ENCODE measurements at places on chromosomes 3 and 15.

- DNase-seq: no peak
Observed at GRCh38 chr3:108021533-108021932, 69.3 kb downstream of the CD47 start.

GRCh38 chr15:91422797-91423196, 322.7 kb downstream of the SV2B start:
- DNase-seq: no peak

GRCh38 chr3:129564981-129565644, 22.1 kb downstream of the H1-8 start:
- no peak for DNase-seq

DNA sequence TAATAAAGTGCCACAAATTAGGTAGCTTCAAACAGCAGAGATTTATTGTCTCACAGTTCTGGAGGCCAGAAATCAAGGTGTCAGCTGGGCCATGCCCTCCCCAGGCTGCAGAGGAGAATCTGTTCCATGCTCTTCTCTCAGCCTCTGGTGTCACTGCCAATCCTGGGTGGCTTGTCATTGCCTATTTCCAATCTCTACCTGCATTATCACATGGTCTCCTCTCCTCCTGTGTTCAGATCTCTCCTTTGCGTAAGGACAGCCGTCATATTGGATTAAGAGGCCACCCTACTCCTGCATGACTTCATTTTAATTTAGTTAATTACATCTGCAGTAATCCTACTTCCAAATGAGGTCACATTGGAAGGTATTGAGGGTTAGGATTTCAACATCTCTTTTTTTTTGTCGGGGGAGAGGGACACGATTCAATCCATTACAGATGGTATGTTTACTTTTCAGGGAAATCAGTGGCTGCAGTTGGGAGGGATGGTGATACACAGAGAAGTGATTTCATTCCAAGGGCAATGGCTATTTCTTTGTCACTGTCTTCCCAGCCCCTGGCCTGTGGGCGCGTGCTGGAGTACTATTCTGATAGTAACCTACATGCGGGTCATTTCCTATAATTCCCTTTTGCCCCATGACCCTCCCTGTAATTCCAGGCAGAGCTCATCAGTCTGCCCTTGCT, 169.4 kb downstream of the MINAR1 start:
- DNase-seq: no peak

DNA sequence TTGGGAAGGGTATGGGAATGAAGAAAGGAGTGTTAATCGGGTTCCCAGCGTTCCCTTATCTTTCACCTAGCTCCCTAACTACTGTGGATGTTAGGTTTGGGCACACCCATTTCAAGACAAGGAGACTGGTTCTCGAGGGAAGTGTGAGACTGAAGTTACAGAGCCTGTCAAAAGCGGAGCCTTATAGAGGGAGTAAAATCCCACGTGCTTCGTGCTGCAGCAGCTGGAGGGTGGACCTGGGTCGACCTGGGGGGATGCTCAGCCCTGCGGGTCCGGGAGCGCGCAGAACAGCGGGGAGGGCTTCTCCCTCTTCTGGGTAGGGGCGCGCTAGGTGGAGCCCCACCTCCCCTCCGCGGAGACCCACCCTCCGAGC, 314 bp upstream of the TMED3 start:
- DNase-seq: no peak
